Activated CD4-positive, alpha-beta T cell treated with anti-CD3 and anti-CD28 coated beads, Interleukin-2, amount 50 U/mL, for 48 hours (primary cell): ENCODE measurements at places on chromosomes 11 and 22.
A peak's percentile ranks its signal among the peaks of the same experiment; 100 is the strongest.

- DNase-seq: no peak
Measured at GRCh38 chr11:86363424-86363823, 11.3 kb upstream of the CCDC81 start.

GRCh38 chr11:108967571-108967970 is 302.7 kb downstream of the DDX10 start:
- DNase-seq: no peak

- no peak for DNase-seq
Measured at GRCh38 chr11:72750086-72750485, 2.1 kb downstream of the ARAP1 start.

DNA sequence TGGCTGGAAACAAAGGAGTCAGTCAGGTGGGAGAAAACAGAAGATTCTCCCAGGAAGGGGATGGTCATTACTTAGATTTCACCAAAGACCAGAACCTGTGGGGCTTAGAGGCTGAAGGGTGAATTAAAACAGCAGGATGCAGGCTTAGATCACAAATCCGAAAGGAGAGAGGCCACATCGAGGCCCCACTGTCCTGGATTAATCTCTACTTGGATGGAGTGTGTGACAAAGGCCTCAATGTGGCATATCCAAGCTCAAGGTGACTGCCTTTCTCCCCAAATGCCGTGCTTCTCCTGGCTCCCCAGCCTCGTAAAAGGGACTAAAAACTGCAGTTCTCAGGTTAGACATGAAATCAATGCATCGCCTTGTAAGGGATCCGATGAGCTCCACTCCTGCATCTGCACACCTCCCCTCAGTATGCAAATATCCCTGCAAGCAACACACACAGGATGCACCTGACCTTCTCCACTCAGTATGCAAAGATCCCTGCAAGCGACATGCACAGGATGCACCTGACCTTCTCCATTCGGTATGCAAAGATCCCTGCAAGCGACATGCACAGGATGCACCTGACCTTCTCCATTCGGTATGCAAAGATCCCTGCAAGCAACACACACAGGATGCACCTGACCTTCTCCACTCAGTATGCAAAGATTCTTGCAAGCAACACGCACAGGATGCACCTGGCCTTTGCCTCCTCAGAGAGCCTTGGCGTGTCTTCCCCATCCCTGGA is 447.4 kb downstream of the BRD1 start:
- no peak for DNase-seq

GRCh38 chr22:31253949-31254348 is 38.3 kb downstream of the PIK3IP1 start:
- no peak for DNase-seq

GRCh38 chr11:108213784-108214183 is 8.7 kb downstream of the NPAT start:
- DNase-seq: no peak

DNA sequence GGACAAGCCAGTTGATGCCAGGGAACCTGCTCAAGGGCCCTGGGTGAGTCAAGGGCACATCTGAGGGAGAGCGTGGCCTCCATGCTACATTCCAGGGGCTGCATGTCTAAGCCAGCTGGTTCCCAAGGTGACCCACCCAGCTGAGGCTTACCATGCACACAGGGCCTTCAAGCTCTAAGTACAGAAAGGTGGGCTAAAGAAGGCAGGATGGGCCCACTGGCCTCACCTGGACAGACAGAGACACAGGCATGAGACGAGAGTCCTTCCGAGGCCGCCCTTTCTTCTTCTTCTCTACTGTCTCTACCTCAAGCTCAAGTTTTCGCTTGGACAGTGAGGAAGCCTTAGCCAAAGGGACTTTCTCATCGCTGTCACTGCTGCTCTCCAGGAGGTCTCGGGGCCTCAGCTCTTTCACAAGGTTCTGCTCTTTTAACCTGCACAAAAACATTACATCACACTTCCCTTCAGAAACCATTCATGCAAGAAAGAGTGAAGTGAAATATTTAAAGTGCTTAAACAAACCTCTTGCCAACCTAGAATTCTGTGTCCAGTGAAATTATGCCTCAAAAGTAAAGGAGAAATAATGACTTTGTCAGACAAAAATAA is 69.9 kb downstream of the HIRA start:
- DNase-seq: no peak

GRCh38 chr11:20353829-20354434 is 9.6 kb upstream of the HTATIP2 start:
- DNase-seq: peak; percentile 46

DNA sequence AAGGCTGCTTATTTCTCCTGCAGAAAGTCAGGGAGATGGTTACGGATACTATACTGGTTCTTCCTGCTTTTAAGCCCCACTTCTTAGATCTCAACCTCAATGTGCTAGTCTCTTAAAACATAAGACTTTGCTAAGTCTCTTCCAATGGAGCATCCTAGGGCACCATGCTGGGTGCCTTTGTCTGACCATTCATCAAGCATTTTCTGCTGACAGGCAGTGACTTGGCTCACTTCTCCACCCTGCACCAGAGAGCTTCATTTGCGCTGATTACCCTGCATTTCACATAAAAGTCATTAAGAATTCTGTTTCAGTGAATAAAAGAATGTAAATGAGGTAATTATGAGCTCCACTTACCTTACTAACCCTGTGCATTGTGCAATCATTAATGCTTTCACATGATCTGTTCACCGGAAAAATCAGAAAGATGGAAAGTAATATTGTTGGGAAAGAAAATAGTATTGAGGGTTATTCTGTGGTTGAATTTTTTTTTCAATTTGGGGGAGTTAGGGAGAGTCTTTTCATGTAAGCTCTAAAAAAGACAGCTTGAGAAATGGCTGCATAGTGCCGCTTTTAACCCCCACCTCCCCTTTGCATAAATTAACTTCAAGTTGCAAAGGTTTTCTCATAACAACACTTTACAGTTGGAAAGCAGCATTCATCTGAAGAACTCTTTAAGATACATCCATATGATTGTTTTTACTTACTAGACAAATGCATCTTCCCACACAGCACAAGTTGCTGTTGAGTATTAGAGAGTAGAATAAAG is 677.3 kb upstream of the KIRREL3 start:
- DNase-seq: no peak
